GF-D8 (cell line): ENCODE measurements at places on chromosomes 1 and 21.

GRCh38 chr1:181111559-181111958, 23.1 kb downstream of the IER5 start:
- DNase-seq: no peak

- no peak for DNase-seq
Measured at GRCh38 chr1:14498839-14499238, 99.6 kb upstream of the KAZN start.

DNA sequence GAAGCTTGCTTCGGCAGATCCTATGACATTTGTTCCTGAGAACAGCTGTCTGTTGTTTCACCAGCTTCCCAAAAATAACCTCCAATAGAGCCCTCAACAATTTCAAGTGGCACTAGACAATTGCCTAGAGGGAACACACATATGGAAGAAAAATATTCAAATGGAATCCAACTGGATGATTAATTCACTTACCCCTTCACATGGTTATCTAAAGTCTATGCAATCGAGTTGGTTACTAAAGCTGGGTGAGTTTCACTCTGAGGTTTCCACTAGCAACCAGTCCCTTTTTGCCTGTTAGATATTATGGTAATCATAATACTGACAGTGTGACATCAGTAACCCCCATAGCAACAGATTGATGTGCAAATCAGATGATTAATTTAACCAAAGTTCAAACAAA, at the start of gene LEMD1:
Gene LEMD1, minus strand, starts transcription at position 259 of the 400 bp plus-strand sequence. CDS start 1,520 bp downstream, outside the sequence.
- DNase-seq: no peak

DNA sequence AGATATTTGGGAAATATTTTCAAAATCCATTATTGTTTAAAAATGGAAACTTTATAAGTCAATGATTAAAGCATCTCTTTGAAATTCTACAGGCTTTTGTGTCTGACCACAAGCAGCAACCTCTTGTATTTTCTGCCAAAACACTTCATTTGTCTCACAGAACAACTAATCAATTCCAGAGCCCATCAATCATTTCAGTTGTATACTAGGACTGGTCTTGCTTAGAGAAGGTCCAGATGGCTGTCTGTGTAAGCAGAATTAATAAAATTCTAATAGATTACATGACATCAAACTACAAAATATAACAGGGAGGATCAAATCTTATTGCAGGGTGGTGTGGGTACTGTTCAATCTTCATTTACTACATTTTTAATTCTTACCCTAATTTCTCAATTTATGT, 76.4 kb downstream of the ACBD6 start:
- no peak for DNase-seq

GRCh38 chr1:168974611-168975010, 131.9 kb upstream of the ATP1B1 start:
- DNase-seq: no peak

DNA sequence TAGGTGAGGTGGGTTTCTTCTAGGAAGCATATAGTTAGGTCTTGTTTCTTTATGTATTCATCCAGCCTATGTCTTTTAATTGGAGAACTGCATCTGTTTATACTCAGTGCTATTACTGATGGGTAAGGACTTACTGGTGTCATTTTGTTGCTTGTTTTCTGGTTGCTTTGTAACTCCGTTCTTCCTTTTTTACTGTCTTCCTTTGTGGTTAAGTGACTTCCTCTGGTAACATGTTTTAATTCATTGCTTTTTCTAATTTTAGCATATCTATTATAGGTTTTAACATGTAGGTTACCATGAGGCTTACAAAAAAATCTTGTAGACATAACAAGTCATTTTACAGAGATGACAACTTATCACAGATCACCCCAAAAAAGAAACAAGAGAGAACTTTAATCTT, 160.8 kb downstream of the VAV3 start:
- DNase-seq: peak; percentile 75

DNA sequence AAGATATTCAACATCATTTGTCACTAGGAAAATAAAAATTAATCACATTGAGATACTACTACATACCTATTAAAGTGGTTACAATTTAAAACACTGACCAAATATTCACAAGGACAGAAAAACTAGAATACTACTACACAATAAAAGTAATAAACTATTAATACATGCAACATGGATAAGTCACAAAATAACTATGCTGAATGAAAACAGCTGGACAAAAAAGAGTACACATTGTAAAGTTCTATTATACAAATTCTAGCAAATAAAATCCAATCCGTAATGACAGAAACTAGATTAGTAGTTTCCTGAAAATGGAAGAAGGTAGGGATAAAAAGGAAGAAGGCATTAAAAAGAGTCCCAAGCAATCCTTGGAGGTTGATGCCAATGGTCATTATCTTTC, 348.7 kb upstream of the PTBP2 start:
- DNase-seq: no peak

- no peak for DNase-seq
Measured at GRCh38 chr1:20343149-20343937, 52.7 kb downstream of the VWA5B1 start.

DNA sequence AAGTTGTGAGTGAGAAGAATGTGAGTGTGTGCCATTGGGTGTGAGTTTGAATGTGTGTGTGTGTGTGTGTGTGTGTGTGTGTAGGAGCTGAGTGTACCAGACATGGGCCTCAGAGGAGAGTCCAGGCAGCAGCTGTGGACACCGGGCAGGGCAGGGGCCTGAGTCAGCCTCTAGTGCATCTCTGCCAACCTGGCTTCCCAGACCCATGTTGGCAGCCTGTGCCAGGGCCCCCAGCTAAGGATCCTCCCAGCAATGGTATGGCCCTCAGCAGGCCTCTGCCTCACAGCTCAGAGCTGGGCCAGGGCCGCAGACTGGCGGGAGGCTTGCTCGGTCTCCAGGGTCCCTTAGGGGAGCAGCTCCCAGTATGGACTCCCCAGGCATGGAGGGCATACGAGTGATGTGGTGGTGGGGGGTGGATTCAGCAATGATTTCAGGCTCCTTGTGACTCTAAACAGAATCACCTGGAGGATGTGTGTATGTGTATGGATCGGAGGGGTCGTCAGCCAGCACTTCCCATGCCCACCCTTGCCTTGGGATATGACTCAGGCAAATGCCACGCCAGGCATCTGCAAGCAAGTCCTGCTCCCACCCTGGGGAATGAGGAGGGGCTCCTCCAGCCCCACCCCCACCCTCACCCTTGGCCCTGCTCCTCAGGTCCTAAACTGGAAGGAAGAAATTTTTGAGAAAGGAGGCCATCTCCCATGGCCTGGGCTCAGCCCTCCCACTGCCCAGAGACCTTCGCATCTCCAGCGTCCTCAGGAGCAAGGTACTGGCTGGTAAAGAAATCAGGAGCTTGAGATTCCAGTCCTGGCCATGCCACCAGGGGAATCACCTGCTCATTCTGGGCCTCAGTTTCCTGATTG, 1.8 kb upstream of the FOXO6 start:
- no peak for DNase-seq

DNA sequence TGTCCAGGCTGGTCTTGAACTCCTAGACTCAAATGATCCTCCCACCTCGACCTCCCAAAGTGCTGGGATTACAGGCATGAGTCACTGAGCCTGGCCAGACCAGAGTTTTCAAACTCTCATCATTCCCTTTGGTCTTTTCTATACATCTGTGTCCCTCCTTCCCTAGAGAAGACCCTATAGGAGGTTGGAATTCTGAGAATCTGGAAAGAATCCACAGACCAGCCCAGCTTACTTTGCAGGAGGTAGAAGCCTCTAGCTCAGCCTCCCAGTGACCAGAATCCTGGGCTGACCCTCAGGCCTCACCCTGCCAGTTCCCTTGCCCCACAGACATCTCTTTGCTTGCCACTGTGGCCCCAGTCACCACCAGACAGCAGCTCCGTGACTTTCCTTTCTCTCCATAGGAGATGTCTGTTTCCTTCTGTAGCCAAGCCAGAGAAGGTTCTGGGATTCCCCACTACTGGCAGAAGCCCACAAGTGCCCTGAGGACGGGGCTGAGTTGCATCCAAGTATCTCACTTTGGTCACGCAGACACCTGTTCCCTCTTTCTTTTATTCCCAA, 34.7 kb upstream of the KHDRBS1 start:
- no peak for DNase-seq

GRCh38 chr1:241724741-241725356, 72.8 kb downstream of the WDR64 start:
- no peak for DNase-seq

DNA sequence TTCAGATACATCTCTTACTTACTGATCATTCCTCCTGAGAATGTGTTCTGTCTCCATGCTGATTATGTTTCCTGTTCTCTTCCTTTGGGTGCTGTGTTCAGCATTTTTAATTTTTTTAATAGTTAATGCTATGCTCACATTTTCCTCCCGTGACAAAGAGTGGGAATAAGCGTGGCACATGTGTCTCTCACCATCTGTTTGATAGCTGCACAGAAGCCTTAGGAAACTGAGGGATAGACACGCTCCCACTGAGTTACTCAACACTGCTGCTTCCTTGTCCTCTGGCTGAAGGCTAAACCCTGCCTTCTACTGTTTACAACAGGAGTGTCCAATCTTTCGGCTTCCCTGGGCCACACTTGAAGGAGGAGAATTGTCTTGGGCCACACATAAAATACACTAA, 264.2 kb downstream of the DISC1 start:
- DNase-seq: no peak

DNA sequence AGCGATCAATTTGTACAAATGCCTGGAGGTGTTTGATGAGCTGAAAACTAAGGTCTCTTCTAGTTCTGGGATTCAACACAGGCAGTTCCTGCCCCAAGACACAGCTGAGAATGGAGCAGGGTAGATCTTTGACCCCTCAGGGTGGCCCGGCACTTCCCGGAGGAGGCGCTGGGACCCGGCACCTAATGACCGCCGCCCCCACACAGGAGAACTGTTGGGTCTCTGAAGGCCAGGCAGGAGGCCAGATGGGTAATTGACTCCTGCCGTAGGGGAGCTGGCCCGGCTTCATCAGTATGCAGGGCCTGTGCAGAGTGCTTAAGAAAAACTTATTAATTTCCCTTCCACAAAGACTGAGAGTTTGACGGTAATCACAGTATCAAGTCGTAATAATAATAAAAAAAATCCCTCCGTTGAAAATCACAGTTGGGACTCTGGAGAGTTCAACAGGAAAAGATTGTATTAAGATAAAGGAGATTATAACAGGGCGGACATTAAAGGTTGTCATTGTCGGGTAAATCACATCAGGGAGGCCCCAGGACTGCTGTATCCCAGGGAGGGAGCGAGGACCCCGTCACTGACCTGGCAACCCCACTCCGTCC, 51.7 kb downstream of the UBIAD1 start:
- no peak for DNase-seq

- DNase-seq: no peak
Measured at GRCh38 chr1:186819563-186819962, 9.2 kb upstream of the PLA2G4A start.

GRCh38 chr1:228818928-228819630, 83.8 kb downstream of the RHOU start:
- DNase-seq: no peak

GRCh38 chr21:26389971-26390641, 183.0 kb downstream of the CYYR1 start:
- DNase-seq: peak; percentile 8
